ENCODE measurements at places on chromosomes 16 and 17.

GRCh38 chr16:48608452-48608851, 1.5 kb downstream of the N4BP1 start:
- no peak for DNase-seq

DNA sequence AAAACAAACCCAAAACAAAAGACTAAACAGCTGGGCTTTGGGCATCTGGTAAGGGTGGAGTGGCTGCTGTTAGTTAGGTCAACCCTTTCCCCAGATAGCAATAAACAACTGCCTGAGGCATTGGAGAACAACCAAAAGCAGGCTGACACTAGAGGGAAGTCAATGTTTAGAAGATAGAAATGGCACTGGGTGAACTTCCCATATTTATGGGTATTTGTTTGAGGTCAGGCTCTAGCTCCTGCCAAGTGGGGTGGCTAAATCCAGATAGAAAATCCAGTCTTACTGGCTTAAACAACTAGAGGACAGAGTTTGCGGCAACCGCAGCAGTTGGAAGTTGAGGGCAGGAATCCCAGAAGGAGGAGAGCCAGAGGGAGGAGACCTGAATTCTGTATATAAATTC, 79.4 kb downstream of the SDK2 start:
- no peak for DNase-seq

DNA sequence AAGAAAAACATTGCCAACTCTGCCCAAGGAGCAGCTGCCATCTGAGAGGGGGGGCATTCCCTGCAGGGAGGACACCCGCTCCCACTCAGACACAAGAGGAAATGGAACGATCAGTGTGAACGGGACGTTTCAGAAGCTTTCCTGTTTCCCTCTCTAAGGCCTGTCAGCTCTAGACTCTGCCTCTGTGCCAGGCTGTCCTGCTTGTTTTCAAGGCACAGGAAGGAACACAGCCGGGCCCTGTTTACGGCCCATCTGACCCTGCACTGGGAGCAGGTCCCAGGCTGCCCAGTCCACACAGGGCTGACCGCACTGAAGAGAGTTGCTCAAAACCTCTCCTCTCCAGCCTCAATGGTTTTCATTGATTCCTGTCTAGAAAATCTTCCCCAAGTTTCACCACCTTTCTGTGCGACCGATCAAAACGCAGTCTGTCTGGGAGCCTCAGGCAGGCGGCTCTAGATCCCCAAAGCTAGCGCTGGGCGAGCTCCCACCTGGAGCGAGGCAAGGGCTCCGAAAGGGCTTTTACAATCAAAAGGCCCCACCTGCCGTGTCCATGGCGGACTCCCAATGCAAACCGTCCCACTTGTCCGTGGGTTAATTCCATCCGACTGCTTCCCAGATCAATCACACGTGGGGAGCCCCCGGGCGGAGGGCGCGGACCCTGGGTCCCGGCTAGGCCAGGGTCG, 1.5 kb downstream of the PIEZO1 start:
- DNase-seq: no peak

GRCh38 chr17:28878158-28878910, 19.2 kb downstream of the FLOT2 start:
- DNase-seq: no peak

DNA sequence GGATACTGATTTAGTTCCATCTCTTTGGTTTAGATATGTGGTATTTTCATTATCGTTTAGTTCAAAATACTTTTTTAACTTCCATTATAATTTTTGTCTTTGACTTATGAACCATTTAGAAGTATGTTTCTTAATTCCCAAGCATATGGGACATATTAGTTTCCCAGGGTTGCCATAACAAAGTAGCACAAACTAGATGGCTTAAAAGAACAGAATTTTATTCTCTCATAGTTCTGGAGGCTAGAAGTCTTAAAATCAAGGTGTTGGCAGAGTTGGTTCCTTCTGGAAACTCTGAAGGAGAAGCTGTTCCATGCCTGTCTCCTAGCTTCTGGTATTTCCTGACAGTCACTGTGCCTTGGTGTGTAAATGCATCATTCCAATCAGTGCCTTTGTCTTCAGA, 291.5 kb upstream of the AXIN2 start:
- no peak for DNase-seq
